ENCODE measurements at places on chromosomes 1 and 21.

- no peak for DNase-seq
These were observed 124.6 kb upstream of the KRTAP19-8 start for GRCh38 chr21:31162827-31163226.

DNA sequence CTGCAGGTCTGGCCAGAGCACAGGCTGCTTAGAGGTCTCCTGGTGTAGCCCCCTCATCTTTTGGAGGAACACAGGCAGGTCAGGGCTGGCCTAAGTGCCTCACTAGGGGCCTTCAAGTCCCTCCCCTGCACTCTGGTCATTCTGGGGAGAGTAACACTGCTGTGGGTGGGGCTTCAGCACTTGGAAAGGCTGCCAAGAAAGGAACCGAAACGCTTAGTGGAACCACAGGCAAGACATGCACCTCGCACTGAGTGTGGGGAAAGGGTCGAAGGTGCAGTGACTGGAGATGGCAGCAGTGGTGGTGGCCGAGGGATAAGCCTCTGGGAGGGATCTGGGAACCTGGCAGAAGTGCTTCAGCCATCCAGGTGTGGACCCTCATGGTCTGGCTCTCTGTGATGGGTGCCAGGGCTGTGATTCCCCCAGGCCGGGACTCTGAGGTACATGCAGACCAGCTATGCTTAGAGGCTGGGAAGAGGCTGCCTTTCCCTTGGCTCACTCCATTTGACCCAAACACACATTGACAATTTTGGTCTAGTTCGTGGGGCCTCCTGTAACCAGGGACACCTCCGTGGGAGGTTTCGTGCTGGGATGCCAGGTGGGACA lies 182.9 kb upstream of the CSF3R start:
- no peak for DNase-seq

DNA sequence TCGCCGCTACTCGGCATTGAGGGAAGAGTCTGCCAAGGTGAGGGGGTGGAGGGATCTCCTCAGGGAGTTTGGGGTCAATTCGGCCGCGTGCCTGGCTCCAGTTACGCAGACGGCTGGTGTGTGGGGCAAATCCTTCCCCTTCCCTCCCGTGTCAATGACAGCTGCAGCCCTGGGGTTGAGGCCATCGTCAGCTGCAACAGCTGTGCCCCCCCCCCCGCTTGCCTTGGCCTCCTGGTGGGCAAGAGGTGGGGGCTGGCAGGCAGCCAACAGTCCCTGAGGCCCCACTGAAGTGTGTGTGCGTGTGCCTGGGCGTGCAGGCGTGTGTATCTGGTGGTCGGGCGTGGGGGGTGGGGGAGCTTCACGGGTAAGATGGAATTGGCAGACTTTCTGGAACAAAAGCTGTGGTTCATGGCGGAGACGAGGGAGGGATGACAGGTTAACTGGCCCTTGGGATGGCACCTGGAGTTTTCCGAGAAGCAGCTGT lies 25.6 kb downstream of the PPFIA4 start:
- no peak for DNase-seq

DNA sequence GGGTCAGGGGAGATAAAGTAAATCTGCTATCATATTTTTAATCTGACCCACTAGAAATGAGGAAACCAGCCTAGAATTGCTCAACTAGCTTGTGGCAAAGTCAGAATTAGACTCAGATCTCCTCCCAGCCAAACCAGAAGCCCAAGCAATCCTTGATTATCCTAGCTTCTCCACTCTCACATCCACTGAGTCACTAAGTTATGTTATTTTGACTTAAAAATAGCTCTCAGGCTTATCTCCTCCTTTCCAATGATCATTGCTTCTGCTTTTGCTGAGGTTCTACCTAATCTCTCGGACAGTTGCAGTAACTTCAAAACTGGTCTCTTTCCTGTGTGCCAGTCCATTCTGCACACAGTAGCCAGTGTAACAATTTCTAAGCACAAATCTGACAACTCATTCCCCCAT lies 22.9 kb downstream of the OVAAL start:
- DNase-seq, result no peak

DNA sequence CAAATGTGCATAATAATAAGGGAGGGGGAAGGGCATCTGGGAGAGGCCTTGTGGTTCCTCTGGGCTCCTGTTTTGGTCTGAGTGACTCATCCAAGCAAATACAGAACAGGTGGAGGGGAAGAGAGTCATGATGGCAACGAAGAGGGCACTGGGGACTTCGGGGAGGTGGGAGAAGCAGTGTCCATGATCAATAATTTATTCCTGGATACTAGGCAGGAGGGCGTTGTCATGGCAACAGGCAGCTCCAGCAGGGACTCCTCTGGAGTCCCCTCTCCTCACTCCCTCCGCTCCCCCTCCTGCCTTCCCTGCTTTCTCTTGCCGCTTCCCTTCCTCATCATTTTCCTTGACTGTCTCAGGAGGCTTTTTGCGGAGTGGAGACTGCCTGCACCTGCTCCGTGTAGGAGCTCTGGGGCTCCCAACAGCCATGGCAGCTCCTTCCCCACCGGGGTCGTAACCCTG lies 12.3 kb upstream of the NFASC start:
- DNase-seq, result no peak

DNA sequence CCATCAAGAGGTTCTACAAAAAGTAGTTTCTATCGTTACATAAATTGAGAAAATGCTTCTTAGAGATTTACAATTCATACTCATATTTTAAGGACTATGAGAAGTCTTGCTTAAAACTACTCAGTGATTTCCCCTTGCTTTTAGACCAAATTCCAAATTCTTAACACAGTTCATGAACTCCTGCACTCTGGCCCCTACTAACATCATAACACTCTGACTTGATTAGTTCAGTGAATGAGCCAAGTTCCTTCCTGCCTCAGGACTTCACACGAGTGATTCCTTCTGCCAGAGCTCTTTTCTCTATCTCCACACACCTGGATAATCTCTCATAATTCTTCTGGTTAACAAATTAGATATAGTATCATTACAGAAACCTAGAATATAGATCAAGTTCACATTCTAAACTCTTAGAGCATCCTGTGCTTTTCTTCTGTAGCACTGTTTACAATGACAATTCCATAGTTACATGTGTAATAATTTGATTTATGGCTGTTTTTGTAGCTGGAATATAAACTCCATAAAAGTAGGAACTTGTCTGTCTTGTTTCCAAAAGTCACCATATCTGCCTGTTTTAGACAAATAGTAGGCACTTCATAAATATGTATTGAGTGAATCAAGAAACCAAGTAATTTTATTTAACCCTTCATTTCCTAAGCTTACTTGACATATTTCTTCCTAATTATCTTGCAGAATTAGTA lies 59.9 kb downstream of the NUF2 start:
- DNase-seq, result no peak

DNA sequence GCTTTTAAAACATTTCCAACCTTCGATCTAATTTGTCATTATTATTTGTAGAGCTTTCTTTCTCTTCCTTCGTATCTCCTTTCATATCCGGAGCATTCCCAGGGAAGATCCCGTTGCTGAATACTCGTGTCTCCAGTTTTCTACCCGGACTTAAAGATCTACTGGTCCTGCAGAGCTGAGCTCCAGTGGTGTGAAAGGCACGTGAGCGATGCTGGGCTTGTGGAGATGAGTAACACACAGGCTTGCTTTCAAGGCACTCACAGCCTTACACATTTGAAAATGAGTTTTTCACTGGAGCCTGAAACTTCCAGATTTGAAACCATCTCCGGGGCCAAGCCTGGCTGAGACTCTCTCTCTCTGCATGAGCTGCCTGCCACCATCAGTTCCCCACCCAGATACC lies 428.3 kb downstream of the KIF26B start:
- no peak for DNase-seq

DNA sequence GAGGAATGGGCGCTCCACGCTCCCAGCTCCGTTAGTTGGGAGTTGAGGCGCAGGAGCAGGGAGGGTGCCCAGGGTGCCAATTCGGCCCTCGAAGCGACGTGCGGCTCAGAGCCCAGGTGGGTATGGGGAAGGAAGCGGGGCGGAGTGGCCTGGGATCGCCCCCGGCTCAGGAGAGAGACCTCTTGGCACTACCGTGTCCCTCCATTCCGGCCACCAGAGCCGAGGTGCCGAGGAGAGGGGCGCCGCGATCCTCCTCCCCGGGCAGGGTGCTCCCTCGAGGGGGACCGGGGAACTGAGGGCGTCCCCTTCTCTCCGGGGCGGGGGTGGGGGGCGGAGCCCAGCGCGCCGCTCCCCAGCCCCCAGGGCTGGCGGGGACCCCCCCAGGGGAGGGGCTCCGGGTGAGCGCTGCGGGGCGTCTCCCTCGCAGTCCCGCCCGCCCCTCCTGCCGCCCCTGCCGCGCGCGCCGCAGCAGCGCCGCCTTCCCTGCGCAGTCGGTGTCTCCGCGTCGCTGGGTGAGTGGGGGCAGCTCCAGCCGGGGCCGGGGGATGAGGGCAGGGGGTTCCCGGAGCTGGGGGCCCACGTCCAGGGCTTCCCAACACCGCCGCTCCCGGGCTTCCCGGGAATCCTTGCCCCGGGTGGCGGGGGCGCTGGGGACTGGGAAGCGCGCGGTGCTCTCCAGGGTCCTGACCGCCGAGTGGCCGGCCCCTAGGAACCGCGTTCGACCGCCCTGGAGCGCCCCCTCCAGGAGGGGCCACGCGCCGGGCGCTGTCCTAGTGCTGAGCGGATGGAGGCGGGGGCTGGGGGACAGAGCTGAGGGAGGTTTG lies at the start of gene HPCA:
Gene HPCA, plus strand, starts transcription at position 488 of the 824 bp plus-strand sequence. CDS start 2,408 bp downstream, outside the sequence.
- DNase-seq, result no peak

GRCh38 chr1:158916085-158916484 lies 15.3 kb upstream of the PYHIN1 start:
- no peak for DNase-seq

DNA sequence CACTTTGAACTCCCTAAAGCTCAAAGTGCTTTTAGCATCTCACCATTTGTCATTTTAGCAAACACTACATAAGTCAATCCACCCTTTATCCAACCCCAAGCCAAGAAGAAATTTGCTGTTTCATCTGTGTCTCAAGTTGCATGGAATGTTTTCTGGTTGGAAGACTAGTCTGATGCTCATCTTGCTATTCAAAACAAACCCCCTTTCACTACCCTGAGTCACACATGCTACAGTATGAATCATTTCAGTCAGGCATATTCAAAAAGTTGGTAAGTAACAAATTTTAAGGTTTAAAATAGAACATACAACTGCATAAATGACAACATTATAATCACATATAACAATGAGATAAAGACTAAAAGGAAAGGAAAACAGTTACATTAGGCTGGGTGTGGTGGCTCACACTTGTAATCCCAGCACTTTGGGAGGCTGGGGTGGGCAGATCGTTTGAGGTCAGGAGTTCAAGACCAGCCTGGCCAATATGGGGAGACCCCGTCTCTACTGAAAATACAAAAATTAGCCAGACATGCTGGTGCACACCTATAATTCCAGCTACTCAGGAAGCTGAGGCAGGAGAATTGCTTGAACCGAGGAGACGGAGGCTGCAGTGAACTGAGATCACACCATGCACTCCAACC lies 38.7 kb downstream of the DSTYK start:
- DNase-seq, result no peak

- no peak for DNase-seq
These were observed 77.5 kb downstream of the RPAP2 start for GRCh38 chr1:92376345-92376744.

DNA sequence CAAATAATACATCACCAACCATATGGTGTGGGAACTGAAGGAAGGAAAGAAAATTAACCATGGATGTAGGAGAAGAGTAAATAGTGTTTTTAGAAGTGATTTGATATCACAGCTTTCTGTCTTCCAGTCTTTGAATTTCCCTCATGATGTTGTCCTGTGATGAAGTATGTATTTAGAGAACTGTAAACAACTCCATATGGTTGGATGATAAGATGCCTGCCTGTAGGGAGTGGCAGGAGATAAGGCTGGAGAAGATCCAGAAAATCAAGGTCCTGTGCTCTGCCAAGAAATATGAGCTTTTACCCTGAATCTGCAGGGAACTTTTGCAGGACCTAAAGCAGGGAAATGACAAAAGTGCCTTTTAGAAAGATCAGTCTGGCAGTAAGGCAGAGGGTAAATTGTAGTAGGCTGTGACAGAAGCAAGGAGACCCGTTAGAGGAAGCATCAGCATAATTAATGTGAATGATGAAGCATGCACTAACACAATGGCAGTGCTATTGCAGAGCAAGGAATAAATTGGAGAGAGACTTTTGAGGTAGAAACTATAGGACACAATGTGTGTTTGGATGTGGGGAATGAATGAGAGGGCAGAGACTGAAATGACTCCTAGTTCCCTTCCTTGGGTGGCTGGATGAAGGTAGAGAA lies 21.9 kb downstream of the CEPT1 start:
- DNase-seq, result no peak

DNA sequence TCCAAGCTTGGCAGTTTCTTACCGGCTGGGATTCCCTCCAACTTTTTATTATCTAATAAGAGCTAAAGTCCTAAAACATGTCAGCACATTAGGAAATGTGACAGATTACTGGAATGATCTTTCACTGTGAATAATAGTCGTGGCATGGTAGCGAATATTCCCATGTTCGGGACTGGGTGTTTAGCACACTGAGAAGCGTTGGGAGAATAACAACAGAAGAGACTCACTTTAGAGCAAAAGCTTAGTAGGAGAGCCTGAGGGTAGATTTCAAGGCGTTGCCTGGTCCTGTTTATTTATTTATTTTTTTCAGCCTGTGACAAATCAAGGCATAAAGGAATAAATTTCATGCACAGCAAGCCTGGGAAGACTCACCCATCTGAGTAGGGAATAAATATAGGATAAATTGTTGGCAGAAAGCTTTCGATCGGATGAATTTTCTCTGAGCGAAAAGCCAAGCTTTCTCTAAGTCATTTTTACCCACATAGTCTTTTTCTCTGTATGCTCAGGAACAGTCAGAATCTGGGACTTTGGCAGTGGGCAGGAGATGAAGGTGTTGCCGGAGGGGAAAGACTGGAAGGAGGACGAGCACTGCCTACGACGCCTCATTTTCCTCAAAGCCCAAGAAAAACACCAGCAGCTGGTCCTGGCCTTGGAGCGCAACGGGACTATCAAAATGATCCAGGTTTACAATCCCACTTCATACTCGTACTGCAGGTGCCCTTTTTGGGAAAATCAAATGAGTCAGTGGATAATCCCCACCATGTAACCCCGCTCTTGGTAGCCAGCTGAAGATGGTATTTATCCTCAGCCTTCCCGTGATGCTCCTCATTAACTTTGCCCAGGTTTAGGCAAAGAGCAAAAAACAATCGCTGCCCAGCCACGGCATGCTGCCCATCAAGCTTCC lies 97.2 kb downstream of the WDR64 start:
- no peak for DNase-seq

GRCh38 chr1:173122958-173123852 lies 72.5 kb upstream of the TNFSF18 start:
- no peak for DNase-seq
